ENCODE measurements at places on chromosomes 6 and 20.

DNA sequence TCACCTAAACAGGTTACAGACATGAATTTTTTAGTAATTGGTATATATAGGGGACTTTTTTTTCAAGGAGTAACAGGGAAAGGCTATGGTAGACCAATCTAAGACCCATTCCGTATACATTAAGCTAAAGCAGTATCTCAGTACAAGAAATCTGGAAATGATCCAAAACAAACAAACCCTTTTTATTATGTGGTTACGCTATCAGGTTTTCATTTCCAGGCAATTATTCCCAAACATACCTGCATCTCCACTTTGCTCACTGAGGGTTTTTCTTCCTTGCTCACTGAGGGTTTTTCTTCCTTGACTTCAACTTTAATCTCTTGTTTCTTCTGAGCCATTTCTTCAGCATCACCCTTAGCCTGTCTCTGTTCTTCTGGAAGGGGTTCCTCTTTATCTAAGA, 107.3 kb downstream of the EPB41L2 start:
- no peak for DNase-seq

GRCh38 chr6:87277123-87277522, 45.3 kb upstream of the SMIM8 start:
- no peak for DNase-seq

GRCh38 chr20:53579581-53580375, 13.9 kb downstream of the ZNF217 start:
- DNase-seq, result peak; percentile 81

DNA sequence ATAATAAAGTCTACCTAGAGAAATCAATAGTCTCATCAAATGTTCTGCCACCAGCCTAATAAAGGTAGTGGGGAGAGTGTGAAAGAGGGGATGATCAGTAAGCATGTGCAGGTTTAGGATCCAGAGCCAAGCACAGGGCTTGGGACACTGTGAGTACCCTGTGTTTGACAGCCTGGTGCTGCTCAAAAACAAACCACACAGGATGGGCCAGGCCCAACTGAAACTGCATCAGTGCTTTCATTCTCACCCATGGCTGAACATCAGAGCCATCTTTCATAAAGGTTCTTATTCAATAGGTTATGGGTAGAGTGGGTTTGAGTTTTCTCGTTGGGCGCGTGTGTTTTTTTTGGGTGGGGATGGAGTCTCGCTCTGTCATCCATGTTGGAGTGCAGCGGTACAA, 87.3 kb upstream of the NHSL1 start:
- no peak for DNase-seq

DNA sequence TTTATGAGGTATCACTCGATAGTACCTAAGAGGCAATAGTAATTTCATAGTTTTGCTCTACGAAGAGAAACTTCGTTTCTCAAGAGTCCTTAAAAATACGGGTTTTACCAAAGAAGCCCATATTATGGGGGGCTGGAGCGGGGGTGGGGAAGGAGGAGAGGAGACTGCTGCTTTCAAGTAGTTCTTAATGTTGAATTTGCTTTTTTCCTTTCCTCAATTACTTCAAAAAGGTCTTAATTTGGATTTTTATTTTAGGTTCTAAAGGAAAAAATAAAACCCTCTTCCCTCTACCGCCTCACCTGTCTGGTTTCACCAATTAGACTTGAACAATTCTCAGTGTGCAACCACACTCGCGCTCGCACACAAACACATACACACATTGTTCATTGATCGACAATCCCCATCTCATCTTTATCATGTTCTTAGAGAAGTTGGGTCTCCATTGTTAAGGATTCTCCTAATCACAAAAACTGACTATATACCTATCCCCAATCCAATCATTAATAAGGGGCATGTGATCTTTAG, 97.2 kb downstream of the HFE start:
- no peak for DNase-seq

Data from adipocyte (in vitro differentiated cells).